ENCODE measurements at places on chromosomes 5 and 9.
A peak's percentile ranks its signal among the peaks of the same experiment; 100 is the strongest.

DNA sequence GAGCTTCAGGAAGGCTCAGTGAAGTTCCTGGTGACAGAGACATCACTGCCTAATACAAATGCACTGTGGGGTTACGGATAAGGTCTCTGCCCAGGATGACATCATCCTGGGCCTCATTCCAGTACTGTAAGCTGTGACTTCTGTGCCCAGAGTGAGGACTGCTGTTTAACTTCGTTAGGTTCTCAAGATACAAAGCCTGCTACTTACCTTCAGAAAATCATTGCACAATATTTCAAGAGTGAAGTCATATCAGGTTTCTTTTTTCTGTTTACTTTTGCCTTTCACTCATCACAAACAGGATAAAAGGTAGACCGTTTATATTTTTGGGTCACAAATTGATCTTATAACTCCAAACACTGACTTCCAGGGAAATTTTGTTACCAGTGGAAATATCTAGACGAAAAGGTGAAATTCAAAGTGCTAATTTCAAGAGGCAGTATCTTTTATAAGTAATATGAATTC is 241.2 kb downstream of the PIK3R1 start:
- no peak for DNase-seq

DNA sequence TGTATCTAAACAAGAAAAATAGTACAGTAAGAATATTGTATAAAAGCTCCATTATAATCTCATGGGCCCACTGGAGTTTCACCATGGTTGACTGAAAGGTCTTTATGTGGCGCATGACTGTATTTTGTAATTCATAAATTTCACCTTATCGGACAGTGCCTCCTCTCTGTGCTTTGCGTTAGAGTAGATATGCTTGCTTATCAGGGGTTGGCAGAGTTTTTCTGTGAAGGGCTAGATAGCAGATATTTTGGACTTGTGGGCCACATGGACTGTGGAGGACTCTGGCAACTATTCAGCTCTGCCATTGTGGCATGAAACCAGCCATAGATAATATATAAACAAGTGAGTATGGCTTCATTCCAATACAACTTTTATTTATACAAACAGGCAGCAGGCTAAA is 23.2 kb downstream of the GAPVD1 start:
- DNase-seq: no peak

GRCh38 chr5:180974612-180975315 is 13.9 kb upstream of the BTNL3 start:
- no peak for DNase-seq

- no peak for DNase-seq
Measured at GRCh38 chr5:135632798-135633197, 54.0 kb upstream of the CXCL14 start.

DNA sequence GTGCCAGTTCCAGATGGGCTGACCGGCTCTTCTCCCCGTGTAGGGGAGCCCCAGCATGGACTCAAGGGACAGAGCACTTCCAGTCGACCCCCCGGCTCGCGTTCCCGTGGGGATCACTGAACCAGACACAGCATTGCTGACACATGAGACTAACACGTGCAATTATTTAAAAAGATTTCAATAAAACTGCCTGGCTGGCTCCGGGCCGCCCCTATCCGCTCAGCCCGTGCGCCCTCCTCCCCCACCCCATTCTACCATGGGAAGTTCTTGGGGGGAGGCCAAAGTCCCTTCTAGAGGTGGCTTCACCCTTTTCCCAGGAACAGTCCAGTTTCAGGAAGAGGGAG is 4.7 kb downstream of the TESK1 start:
- no peak for DNase-seq

GRCh38 chr5:66542711-66543110 is 53.5 kb upstream of the MAST4 start:
- DNase-seq: no peak

- no peak for DNase-seq
Measured at GRCh38 chr5:107874795-107875194, 204.1 kb upstream of the EFNA5 start.

- DNase-seq: no peak
Measured at GRCh38 chr5:59790376-59790775, 103.2 kb downstream of the PDE4D start.

DNA sequence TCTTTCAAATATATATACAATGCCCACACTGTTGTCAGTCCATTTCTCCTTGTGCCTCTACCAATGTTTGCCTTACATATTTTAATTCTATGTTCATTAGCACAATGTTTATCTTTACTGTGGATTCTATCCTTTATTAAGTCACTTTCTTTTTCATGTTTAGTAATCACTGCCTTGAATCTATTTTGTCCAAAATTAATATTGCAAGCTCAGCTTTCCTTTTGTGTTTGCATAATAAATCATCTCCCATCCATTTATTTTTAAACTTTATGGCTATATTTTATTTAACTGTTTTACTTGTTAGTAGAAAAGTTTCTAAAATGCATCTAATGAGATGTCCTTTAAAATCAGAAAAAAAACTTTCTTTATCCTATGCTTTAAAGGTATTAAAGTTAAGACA is 126.8 kb upstream of the ACOT12 start:
- no peak for DNase-seq

- no peak for DNase-seq
Measured at GRCh38 chr5:145441228-145441627, 393.9 kb downstream of the PRELID2 start.

- DNase-seq: no peak
Measured at GRCh38 chr9:88322906-88323566, 65.2 kb upstream of the SPIN1 start.

DNA sequence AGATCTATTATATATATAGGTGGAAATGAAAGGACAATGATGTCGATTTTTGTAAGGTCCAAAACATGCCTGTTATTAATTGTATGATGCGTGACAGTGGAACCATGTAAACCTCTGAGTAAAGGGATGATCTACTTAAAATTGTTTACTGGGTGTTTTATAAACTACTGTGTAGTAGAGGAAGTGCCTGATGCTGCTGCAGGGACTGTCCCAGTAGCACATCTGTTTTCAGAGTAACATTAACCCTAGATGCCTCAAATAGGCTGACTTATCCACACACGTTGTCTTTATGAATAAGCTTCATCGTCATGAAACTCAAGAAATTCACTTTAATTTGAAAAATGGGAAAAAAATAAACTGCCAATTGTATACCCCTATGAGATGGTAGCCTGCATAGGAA is 1.7 kb downstream of the CAMK4 start:
- no peak for DNase-seq

DNA sequence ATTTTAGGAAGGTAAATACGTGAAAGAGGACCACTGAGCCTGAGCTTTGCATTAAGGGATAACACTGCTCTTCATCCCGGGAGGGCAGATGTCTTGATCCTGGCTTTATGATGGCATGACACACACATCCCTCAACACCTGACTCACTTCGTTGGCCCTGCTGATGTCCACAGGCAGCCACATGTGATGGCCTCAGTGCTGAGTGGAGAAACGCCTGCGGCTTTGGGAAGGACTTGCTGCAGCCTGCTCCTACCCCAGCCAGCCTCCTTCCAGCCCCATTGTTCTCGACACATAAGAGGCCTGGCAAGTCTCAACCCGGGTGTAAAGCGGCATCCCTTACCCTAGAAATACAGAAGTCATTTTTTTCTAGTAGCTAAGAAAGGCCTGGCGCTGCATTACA is 169.0 kb downstream of the SYK start:
- no peak for DNase-seq

- peak; percentile 53 for DNase-seq
Measured at GRCh38 chr9:109012009-109012875, 1.1 kb downstream of the CTNNAL1 start.

- DNase-seq: no peak
Measured at GRCh38 chr5:118956727-118957126, 31.6 kb downstream of the DTWD2 start.

DNA sequence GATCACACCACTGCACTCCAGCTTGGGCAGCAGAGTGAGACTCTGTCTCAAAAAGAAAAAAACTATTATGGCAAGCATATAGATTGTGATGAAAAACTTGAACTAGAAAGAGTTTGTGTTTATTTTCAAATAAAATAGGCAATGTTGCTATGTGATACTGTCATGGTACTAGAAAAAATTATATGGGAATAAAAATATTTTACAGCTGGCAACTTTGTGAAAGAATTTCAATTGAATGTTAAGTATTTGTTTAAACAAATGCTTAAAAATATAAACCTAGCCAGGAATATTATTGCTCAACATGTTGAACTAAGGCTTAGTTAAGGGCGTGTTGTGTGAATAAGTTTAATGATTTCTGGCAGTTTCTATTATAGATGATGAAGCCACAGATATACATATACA is 31.7 kb downstream of the HSDL2 start:
- no peak for DNase-seq

DNA sequence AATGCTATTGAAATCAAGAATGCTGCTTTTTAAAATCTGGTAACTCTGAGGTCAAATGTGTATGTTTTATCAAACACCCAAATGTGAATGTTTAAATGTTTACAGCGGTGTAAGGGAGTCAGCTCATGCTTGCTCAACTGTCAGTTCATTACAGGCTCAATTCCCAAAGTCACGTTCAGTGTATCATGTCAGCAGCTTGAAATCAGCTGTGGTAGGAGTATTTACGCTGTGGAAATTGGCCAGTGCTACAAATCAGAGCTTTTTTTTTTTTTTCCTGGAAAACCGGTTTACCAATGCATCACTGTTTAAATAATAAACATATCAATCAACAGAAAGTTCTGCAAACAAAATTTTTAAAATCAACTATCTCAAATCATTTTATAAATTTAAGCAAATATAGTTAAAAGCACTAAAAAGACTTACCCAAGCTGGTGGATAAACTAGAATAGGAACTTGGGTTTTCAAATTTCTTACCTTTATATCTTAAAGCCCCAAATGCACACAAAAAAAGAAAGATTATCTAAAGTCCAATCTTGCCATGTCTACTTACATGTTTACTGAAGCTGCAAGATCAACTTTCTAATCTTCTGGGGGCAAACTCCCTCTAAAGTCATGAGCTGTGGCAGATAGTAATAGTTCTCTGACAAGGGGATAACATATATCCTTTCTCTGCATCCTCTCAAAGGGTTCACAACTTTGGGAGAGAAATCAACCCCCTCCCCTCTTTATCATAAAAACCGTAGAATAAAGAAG is 57.6 kb upstream of the GRAMD2B start:
- DNase-seq: no peak

DNA sequence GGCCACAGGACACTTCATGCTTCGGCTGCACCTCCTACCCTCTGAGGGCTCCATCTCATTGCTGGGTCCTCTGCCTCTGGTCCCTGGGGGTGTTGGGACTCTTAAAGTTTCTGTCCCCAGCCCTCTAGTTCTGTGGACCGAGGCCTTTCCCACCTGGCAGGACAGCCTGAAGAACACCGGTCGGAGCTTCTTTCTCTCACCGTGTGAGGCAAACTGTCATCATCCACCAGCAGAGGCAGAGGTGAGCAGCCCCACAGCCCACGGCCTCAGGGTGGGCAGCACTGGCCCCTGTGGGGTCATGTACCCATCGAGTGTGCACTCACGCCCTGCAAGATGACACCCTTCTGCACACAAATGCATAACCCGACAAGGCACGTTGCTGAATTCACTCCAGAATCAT is 49.9 kb downstream of the IRX2 start:
- no peak for DNase-seq

DNA sequence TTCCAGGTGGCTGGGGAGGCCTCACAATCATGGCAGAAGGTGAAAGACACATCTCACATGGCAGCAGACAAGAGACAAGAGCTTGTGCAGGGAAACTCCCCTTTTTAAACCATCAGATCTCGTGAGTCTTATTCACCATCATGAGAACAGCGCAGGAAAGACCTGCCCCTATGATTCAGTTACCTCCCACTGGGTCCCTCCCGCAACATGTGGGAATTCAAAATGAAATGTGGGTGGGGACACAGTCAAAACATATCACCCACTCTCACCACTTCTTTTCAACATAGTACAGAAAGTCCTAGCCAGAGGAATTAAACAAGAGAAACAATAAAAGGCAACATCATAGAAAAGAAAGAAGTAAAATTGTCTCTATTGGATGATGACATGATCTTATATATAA is 223.4 kb upstream of the SLC24A2 start:
- DNase-seq: no peak

- no peak for DNase-seq
Measured at GRCh38 chr9:93133681-93134014, 403 bp downstream of the NINJ1 start.

DNA sequence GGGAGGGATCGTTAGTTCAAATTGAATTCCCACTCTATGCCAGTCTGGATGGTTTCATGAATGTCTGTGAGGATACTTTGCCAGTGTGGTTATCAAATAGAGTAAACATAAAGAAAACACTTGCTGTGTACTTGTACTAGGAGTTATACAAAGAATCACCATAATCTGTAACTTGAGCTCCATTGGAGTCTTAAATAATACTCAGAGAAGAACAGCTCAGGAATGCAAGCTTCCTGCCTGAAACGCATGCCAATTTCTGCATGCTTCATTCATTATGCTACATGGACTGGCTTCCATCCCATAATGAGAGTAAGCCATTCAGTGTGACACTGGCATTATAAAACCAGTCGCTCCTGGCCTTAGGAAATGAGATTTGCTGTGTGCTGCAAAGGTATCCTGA is 351.4 kb downstream of the SEMA5A start:
- no peak for DNase-seq

DNA sequence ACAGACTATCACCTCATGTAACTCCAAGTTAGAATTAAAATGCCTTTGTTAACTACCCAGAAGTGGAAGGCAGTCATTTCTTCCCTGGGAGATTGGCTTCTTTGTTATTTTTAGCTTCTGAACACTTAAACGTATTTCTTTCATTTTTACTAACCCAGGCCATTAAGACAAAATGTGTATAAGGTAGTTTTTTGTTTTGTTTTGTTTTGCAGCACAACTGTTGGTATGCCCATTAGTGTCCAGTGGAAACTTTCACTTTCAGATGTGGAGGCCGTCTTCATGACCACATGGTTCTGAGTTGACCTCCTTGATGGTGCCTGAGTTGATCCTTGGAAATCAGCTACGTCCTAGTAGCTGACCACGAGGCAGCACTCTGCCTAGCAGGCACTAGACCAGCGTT is 264.6 kb upstream of the ZNF608 start:
- DNase-seq: no peak

DNA sequence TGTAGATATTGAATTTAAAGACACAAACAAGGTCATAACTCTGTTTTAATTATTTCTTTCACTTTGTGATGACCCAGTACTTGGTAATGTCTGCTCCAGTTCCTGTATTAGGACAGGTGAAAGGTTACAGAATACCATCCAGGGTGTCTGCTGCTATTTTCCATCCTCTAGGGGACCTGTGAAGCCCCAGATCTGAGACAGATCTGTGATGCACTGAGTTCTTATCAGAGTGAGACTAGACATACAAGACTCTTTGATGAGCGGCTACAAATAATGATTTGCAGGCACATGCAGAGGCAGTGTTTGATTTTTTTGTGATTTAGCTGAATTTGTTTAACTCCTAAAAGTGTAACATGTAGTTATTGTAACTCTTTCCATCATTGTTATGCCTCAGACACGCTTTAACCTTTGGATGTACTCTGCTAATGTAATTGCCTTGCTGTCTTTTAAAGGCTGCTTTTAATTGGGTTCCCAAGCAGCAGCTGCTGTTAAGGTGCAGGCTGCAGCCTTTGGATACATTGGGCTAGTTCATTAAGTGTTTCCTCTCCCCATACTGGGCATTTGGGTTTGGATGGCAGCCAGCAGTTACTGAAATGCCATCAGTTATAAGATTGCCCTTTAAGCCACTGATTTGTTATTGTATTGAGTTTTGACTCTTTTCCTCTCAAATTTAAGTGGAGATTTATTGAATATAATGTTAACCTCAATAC is 63.3 kb downstream of the RASGRF2 start:
- DNase-seq: no peak
